NCI-H1930 (cell line): ENCODE measurements at places on chromosomes 7 and 10.

DNA sequence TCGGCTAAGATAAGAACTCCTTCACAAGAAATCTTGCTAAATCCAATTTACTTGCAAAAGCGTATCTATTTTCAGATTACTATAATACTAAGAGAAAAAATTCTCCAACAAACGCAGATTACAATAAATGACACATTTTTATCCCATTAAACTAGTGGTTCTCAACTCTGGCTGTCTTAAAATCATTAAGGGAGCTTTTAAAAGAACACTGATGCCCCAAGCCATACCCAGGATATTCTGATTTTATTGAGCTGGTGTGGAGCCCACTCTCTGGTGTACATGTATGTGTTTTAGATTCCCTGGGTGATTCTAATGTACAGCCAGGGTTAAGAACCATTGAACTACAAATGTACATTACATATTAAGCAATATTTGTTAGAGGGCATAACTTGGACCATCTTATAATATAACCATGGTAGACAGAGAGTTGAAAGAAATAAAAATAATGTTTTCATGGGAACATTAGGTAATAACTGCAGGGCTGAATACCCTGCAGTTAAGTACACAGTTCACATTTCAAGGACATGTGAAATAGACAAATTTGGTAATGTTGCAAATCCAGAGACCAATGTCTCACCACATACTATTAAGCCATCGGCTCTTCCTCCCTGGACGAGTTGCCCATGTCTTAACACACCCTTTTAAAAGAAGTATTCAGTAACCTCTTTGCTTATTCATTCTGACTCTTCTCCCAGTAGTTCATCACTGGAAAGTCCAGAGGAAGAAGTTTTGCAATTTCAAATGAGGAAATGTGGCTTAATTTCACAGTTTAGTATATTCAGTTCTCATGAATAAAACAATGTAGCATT lies 6.2 kb downstream of the GSAP start:
- DNase-seq = no peak

GRCh38 chr7:111240371-111240770 lies 149.4 kb downstream of the LRRN3 start:
- DNase-seq = no peak

DNA sequence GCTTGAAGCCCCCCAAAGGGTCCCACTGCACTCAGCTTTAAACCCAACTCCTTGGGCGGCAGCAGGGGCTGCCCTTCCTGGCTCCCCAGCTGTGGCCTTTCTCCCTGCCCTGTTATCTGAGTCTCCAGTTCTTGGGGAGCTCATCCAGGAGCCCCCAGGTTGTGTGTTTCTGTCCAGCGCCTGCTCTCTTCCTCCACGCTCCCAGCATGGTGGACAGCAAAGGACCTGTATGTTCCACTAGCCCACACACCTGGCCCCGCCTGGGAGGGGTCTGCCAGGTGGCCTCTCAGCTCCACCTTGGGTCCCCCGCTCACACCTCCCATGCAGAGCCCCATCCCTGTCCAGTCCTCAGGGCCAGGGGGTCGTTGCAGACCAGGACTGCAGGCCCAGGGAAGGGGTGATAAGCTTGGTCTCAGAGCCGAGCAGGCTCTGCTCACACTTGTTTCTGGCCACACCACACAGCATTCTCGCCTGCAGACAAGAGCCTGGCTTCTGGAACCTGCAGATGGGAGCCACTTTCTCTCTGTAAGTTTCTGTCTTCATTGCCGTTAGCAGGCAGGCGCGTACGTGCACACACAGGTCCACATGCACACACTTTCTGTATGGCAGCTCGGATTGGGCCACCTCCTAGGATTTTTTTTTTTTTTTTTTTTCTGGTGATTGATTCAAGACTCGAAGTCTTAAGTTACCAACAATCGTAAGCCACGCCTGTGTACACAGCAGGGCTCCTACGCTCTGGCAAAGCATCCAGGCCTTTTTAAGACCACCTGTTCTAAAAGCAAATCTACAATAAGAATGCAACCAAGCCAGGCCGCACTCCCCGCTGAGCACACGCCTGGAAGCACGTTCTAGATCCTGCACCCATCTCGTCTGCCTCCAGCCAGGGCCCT lies 104.6 kb downstream of the CYTH3 start:
- DNase-seq = no peak

DNA sequence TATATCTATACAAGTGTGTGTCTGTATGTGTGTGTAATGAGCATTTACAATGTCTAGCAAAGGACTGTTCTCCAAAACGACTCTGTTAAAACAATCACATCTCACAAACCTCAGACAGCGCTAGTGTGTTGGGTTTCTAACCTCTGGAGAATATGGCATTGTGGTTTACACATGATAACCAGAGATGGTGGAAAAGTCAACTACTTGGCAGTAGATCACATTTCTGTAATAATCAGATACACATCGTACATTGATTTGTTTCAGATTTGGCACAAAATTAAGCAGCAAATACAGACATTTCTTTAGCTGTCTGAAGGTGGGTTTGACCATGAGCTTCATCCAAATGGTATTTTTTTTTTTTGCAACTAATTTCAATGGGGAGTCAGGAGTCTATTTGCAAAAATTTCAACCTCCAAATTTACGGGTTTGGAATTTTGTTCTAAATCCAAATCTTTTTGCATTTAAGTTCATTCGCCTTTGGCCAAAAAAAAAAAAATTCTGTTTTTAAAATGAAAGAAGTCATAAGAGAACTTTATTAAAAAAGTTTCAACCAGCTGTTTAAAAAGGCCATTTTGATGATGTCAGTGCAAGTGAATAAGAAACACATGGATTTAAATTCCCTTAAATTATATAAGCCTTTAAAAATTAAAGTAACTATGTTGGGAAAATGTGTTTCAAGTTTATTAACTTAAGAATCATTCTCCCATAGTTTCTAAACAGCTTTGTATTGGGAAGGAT lies 127.8 kb downstream of the TMEM26 start:
- no peak for DNase-seq
